ENCODE measurements at places on chromosomes 7 and 10. TPM values are rescaled to one million over a fixed set of nuclear protein-coding genes. Genes with fewer than 3 reads are reported as not detected.

GIMAP5 gene
- 0.14 TPM for total RNA-seq

EVX1 gene
- under 0.01 TPM for total RNA-seq

CCDC3 gene
- 1.3 TPM for total RNA-seq

BAIAP2L1 gene
- 1.4 TPM for total RNA-seq

SVOPL gene
- total RNA-seq, result not detected

ZNF248 gene
- 10.5 TPM for total RNA-seq

GIMAP8 gene
- 0.09 TPM for total RNA-seq

FOXI2 gene
- total RNA-seq, result not detected

Measured in smooth muscle cell of bladder (primary cell).